ENCODE measurements at places on chromosomes 1 and 21.

DNA sequence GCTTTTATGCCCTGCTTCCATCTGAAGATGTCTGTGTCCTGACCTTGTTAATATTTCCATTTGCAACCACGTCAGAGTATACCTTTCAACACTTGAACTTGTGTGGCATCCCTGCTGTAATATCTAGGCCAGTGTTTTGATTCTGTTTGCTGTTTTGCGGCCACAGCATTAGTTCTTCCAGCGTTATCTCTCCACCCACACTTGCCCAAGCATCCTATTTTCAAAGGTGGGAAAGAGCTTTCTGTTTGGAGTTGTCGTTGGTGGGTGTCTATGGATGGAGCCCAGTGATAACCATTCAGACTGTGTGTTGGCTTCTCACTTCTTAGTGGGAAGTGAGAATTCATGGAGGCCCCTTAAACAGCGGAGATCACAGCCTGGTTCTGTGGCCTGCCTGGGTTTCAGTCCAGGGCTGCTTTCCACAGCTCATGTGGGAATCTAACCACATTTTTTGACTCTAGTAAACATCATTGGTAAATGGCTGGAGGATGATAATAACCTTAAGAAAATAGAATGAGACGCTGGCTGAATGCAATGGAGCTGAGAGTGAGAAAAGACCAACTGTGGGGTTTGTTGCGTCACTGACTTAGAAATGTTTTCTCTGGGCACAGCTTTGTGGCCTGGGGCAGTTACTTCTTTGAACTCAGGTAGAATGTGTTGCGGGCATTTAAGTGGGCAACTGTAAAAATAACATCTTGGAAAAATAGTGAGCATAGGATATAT lies 7.6 kb downstream of the TENT5C start:
- no peak for DNase-seq

DNA sequence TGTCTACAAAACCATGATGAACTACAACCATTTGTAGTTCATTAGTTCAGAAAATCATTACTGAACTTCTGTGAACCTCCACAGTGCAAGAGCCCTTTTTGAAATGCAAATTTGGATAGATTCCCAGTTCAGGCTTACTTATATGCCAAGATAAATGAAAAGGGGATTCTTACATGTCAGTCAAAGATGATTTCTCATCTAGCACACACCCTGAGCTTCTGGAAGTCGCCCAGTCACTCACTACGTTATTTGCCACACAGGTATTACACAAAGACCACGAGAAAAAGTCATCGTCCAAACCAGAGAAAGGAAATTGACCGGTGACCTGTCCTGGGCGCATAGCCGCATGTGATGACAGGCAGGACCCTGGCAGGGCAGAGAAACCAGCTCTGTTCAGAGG lies 41.8 kb downstream of the ETS2 start:
- DNase-seq = no peak

DNA sequence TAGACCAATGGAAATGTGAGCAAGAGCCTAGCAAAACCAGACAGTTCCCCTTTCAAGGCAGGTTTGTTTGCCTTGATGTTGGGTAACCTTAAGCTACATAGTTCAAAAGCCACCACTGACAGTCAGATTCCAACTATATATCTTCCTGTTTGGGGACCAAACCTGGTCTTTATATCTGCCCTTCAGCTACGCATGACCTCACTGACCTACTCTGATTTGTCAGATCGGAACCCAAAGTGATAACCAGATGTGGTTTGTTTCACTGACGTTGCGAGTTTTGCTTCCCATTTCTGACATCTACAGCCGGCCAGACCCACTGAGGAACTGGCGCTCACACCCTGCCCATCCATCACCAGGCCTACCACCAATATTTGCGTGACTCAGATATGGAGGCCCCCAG lies 361.1 kb upstream of the CHRM3 start:
- no peak for DNase-seq

DNA sequence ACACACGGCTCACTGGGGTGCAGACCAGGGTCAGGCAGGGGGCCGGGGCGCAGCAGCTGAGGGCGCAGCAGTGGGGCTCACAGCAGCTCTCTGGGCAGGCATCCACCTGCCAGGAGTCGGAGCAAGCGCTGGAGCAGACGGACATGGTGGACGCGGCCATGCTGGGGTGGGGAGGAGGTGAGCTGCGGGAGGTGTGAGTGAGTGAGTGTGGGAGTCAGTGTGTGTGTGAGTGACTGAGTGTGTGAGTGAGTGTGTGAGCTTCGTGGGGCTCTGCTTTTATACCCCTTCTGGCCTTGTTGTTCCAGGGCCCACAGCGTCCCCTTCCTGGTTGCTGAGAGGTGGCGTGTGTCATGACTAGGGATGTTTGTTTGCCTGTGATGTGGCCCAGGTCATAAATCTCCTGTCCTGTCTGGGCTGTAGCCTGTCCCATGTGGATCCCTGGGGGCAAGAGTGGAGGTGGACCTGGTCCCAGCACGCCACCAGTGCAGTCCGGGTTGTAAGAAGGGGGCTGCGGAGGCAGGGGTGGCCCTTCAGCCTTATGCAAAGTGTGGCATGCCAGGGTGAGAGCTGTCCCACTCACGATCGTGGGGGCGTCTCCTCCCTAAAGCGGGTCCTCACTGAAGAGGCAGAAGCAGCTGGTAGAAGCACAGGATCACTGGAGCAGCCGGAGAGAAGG lies at the start of gene KRTAP10-1:
KRTAP10-1 (minus strand) TSS at position 205 of the 676 bp plus-strand sequence; CDS start at position 160, 45 bp downstream.
- no peak for DNase-seq

DNA sequence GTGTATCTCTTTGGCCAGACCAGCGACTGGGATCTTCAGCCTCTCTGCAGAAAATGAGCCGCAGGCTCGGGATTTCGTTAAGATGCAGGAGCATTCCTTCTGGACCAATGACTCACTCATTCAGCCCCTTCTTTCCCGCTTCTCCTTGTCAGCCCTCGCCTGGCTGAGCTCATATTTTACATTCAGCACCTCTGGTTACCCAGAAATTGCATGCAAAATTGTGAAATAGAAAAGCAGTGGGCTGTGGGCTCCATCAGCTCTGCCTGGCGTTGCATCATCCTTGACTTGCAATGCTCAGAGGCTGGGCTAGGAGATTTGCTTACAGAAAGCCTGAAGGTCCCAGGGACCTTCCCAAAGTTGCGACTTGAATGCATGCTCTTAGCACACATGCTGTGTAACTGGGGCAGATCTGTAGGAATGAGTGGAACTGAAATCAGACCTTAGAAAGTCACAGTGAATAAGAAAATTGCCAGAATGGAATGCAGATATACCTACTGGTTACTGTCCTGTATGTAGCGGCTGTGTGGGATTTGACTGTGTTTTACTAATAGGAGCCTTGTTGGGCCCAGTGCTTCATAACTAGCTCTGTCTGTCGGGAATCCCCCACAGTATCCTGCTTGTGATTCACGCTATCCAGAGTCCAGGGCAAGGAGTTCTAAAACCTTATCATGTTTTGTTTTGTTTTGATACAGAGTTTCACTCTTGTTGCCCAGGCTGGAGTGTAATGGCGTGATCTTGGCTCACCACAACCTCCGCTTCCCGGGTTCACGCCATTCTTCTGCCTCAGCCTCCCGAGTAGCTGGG lies 444.8 kb downstream of the KIF26B start:
- peak; percentile 84 for DNase-seq

- DNase-seq = no peak
Observed at GRCh38 chr21:43832648-43833047, 32.4 kb upstream of the AGPAT3 start.

DNA sequence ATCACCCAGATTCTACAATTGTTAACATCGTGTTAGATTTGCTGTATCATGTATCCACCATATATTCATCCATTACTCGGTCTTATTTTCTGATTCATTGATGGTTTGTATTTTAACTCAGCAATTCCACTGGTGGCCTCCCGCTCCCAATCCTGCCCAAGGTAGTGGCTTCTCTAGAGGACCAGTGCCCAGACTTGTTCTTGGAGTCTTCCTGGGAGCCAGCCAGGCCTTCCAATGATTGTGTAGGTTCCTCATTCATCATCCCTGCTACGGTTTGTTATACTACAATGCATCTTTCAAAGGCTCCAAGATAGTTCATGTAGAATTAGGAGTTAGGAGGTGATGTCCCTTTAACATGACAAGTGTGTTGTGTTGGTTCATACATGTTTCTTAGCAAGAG lies 451.1 kb downstream of the SETD4 start:
- no peak for DNase-seq

DNA sequence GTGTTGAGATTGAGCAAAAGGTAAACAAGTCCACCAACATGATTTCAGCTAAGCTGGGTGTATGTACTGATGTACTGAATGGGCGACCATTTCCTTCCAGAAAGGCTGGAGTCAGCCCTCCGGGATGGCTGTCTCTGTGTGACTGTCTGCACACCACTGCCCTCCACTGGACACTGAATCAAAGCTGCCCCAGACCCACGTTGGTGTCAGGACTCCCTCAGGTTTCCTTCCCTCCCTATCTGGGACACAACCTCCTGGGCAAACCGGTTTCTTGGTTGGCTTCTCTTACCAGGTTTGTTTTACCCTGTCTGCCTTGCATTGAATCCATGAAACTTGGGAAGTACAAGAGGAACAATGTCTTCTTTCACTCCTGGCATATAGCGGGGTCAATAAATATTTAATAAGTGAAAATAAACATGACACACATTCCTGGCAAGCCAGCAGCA lies 5.3 kb upstream of the SRP9 start:
- peak; percentile 92 for DNase-seq

DNA sequence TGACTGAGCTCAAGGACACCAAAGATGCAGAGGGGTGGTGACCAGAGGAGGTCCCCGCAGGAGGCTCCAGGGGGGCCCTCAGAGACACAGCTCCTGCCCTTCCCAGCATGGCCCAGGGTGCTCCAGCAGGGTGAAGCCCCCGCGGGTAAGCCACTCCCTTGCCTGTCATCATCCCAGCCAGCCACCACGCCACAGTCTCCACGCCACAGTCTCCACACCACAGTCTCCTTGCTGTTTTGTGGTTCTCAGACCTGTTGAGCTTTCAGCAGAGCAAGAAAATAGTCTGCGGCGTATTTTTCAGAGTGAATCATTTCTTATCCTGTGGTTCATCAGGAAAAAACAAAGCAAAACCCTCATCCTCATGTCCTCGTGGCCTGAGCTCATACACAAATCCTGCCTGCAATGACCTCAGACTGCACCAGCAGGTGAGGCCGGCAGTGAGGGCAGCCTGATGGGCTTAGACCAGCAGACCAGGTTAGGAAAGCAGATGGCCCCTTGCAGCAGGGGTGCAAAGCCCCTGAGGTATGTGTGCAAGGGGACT lies 25.7 kb upstream of the ABCG1 start:
- no peak for DNase-seq

GRCh38 chr1:25554886-25555752 lies 11.7 kb downstream of the LDLRAP1 start:
- no peak for DNase-seq

DNA sequence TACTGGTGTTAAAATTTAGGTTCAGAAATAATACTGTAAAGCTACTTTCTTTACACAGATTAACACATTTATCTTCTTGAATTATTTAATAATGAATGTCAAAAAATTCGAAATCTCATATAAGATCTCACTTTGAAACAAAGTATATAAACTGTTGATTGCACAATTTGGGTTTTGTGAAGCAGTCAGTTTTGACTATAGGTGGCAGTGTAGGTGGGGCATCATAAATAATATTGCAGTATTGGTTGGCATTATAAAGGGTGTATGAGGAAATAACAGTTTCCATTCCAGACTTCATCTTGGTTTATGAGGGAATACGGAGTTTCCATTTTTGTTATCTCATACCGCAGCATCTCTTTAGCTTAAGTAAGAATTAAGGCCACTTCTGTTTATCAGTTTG lies 49.9 kb downstream of the SUCO start:
- no peak for DNase-seq

DNA sequence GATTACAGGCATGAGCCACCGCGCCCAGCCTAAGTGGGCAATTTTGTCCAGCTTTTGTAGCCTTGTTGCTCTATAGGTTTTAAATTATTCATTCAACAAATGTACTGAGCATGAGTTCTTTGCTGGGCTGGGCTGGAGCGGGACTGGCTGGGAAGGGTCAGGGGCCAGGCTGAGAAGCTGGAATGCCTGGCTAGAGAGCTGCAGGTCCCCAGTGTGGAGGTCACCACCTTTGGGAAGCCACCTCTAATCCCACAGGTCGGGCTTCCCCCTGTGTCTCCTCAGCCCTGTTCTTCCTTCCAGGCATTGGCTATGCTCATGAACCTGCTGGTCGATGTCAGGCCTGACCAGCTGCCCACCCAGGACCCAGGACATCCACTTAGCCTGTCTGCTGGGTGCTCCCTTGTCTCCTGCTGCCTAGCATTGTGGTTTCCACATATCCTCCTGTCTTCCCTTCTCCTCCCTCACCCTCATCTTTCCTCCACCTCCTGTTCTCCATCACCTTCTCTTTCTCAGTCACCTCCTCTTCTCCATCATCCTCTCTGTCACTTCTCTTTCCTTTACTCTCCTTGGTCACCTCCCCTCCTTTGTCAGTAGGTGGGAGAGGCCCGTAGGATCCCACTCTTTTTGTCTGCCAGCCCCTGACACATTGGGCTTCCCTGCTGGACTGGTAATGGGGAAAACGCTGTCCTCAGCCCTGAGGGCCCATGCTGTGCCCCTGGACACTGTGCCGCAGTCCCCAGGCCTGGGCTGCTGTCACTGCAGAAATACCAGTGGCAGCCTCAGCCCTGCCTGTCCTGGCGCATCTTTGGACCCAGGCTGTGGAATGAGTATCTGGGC lies 23.8 kb downstream of the SERINC2 start:
- no peak for DNase-seq

Measured in posterior cingulate gyrus (tissue), 11 donors.